ENCODE measurements at places on chromosomes 11 and 22. TPM values are rescaled to one million over a fixed set of nuclear protein-coding genes. Genes with fewer than 3 reads are reported as not detected.

GRCh38 chr11:121350314-121351082 lies 57.9 kb downstream of the SC5D start:
- DNase-seq, result no peak

DNA sequence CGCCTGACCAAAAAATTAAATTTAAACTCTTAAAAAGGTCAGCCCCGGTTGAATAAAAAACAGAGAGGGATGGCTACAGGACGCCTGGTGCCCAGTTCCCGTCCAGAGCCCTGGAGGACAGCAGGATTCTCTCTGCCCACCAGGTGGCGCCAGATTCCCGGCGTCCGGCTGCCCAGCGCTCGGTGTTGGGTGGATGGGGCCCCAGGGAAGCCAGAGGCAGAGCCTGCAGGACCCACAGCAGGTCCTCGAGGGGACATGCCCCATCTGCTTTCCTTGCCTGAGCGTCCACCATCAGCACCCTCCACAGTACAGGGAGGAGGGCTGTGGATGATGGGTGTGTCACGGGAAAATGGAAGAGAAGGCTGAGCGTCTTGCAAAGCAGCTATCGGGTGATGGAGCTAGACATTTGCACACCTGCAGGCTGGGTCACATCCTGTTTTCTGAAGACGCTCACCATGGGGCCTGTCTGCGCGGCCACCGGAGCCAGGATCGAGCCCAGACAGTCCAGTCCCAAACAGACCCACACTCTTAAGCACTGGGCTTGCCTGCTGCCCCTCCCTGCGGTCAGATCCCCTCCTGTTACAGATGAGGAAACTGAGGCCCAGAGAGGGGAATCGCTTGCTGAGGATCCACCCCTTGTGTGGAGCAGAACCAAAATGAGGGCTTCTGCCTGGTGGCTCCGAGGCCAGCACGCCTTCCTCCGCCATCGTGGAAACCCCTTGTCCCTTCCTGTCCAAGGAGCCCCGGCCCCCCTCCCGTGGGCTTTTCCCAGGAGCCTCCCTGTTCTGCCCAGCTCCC lies 18.5 kb upstream of the CBX7 start:
- peak; percentile 85 for DNase-seq

DNA sequence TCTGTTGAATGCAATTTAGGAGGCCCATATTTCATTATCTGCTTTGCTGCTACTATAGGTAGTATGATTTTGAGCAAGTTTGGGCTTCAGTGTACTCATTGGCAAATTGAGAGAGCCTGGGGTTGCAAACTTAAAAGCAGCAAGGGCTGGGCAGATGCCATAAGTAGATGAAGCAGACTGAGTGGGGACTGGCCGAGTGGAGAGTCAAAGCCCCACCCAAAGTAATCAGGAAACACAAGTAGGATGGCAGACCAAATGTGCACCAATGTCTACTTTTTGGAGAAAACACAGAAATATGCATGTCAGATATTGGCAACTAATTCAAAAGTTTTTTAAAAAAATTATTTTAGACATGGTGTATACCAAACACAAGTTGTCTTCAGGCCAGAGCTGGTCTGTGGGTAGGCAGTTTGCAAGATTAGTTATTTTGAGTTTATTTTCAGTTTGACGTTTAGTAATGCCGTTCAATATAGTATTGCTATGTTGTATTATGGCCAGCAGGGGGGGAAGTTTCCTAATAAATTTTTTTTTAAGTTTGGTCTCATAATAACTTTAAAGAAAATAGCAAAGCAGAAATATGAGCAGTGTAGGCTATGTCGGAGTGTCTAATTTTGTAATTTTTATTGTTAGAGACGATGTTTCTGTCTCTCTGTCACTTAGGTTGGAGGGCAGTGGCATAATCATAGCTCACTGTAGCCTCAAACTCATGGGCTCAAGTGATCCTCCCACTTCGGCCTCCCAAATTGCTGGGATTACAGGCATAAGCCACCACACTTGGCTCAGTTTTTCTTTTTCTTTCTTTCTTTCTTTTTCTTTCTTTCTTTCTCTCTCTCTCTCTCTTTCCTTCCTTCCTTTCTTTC lies 105.1 kb downstream of the HIPK3 start:
- peak; percentile 72 for DNase-seq

DNA sequence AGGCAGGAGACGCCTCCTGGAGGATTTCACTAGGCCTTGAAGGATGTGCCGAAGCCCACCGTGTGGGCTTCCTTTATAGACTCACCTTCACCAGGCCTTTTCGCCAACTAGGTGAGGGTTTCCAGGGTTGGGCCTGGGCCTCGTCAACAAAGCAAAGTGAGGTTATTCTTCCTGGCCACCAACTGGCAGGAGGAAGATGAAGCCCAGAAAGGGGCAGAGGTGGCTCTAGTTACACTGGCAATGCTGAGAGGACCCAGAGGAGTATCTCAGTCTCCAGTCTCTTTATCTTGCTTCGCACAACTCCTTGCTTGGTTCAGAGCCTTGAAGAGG lies 404 bp upstream of the RELT start:
- no peak for DNase-seq

- DNase-seq, result no peak
Observed at GRCh38 chr22:43449205-43449830, 37.5 kb downstream of the MPPED1 start.

KDELR3 gene
- polyA plus RNA-seq, result 335 TPM

PGA4 gene
- polyA plus RNA-seq, result 0.31 TPM

RBX1 gene
- 222 TPM for polyA plus RNA-seq
